ENCODE measurements at places on chromosomes 12 and 14.

DNA sequence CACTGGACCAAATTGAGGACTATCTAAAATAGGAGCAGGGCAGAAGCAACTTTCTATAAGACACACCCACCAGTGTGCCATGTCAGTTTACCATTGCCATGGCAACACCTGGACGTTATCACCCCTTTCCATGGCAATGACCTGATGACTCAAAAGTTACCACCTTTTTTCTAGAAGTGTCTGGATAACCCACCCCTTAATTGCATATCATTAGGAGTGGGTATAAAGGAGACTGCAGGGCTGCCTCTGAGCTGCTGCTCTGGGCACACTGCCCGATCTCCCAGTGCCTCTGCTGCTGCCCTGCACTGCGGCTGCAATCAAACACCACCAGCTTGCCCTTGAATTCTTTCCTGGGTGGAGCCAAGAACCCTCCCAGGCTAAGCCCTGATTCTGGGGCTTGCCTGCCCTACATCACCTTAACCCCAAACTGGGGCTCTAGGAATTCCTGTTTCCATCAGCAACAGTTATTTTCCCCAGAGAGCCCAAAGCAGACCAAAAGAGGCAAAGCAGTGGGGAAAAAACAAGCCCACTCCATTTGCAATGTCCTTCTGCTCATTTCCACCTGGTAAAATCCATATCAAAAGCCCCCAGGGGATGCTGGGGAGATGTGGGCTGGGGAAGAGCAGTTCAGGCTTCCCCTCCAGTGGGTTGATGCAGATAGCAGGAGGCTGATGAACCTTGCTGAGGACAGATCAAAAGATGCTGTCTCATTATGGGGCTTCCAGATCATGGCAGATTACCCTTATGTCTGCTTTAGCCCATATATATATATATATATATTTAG is 129.5 kb upstream of the NCOR2 start:
- no peak for DNase-seq

DNA sequence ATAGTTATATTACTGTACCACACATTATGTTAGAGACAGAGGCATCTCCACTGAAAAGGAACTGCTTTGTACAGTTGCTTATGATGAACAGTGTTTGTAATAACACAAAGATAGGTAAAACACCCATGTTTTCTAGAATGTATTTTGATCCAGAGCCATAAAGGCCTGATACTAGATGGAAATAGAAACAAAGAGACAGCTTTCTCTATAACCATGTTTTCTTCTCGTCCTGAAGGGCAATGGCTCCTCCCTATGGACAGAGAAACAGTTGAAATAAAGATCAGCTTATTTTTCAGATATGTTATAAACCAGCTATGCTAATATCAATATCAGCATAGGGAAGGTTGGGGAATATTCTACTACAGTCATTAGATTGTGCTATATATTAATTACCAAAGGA is 109.2 kb downstream of the ATXN7L3B start:
- no peak for DNase-seq

DNA sequence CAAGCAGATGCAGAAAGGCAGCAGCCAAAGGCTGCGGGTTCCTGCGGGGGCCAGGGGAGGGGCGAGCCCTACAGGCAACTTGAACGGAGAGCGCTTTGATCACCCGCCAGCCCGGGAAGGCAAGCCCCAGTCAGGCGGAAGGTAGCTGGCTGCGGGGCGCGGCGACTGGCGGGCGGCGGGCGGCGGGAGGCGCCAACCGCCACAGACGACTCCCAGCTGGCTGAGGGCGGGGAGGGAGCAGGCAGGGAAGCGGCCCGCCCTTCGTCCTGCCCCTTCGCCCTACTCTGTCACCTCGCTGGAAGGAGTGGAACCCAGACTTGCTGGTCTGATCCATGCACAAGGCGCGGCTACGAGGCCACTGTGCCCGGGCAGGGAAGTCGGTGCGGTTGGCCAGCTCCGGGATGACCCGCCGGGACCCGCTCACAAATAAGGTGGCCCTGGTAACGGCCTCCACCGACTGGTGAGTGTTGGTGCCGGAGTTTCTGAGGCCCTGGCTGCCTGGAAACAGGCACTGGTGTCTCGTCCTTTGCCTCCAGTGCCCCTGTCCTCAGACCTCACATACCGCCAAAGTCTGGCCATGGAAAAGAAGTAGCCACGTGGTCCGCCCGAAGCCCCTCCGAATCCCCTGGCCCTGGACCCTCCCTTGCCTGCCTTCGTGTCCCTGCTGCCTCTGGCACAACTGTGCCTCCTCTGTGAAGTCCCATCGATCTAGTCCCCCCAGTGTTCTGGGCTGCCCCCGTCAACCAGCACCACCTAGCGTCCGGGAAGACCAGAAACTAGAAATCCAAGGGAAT is 15.4 kb upstream of the CARMIL3 start:
- DNase-seq = peak; percentile 10

- no peak for DNase-seq
Observed at GRCh38 chr12:114735680-114736374, 51.9 kb upstream of the TBX3 start.

DNA sequence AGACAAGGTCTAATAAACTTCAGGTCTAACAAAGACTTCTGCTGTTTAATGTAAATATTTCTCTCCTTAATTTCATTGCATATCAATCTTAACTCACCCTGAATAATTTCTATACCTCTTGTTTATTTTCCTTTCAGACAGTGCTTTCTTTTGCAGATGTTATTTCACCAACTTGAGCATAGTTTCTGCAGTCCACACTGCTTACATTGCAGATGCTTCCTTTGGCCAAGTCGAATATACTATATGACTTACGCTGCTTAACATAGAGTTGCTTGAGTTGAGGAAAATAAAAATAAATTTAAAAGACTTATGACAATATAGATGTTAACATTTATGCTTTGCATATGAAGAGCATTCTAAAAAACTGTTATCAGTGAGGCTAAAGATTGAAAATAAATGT is 217.7 kb downstream of the PTPRO start:
- no peak for DNase-seq

GRCh38 chr14:29321646-29322045 is 555.1 kb downstream of the FOXG1 start:
- DNase-seq = peak; percentile 2

- no peak for DNase-seq
Observed at GRCh38 chr12:128600886-128601285, 222.9 kb downstream of the SLC15A4 start.

Measured in GOT3 (cell line).